ENCODE measurements at places on chromosomes 12 and 14.

DNA sequence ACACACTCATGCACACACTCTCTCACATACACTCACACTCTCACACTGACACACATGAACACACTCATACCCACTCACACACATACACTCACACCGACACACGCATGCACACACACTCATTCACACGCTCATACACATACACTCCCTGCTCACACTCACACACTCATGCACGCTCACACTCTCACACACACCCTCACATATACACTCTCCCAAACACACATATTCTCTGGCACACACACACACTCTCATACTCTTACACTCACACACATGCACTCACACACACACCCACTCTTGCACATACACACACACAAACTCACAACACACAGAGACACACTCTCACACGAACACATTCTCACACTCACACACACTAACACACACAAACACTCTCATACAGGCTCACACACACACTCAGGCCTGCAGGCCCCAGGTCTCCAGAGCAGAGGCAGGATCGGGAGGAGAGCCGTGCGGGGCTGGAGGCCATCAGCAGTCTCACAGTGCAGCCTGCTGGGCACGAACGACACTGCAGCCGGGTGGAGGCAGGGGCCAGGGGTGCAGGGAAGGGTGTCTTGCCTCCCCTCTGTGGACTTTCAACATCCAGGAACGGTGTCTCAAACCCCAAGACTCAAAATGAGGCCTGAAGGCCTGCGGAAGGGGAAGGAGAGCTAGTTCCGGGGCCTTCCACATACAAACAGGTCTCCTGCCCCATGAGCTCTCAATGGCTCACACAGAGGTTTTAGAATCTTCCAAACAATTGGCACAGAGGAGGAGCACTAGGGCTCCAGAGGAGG is 148.7 kb downstream of the ANO2 start:
- DNase-seq, result no peak

- no peak for DNase-seq
These were observed 29.2 kb downstream of the DYRK4 start for GRCh38 chr12:4591180-4591687.

DNA sequence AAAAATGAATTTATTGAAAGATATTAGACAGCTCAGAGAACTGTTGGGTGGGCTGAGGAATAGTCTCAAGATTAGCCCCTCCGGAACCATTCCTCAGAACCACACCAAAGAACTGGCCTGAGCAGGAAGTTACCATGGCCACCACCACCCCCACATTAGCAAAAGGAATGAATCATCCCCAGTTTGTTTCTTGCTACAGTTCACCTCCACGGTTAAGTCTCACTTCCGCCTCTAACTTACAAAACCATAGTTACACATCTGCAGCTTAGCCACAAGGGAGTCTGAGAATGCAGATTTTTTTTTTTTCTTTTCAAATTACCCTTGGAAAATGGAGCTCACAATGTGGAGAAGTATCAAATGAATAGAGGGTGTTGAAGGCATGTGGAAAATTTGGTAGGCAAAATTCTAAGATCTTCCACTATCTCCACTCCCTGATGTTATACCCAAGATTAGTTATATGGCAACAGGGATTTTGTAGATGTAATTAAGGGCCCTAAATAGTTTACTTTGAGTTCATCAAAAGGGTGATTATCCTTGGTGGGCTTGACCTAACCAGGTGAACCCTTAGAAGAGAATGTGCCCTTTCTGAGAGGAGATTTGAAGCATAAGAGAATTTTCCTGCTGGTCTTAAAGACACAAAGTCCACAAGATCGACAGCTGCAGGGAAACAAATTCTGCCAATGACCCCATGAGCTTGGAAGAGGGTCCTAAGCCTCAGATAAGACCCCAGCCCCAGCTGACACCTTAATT is 129.8 kb upstream of the KRR1 start:
- no peak for DNase-seq

- DNase-seq, result no peak
These were observed 43.9 kb downstream of the ERC1 start for GRCh38 chr12:1034751-1035457.

- no peak for DNase-seq
These were observed 1004.3 kb upstream of the FBXO33 start for GRCh38 chr14:40436551-40436950.

DNA sequence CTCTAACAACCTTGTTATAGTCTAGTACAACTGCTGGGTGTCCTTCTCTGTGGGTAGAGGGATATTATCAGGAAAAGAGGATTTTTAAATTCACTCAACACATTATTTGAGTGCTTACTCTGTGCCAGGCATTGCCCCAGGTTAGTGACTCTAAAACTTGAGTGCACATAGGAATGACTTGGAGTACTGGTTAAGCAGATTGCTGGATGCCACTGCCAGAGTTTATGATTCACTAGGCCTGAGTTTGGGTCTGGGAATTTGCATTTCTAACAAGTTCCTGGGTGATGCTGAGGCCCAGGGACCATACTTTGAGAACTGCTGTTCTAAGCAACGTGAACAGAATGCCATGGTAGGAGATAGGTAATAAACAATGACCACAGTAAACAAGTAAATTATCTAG is 96.6 kb downstream of the CFAP54 start:
- no peak for DNase-seq

- no peak for DNase-seq
These were observed 51.8 kb downstream of the ISCA2 start for GRCh38 chr14:74545386-74545785.

GRCh38 chr14:52780893-52781292 is 10.5 kb downstream of the GNPNAT1 start:
- no peak for DNase-seq

DNA sequence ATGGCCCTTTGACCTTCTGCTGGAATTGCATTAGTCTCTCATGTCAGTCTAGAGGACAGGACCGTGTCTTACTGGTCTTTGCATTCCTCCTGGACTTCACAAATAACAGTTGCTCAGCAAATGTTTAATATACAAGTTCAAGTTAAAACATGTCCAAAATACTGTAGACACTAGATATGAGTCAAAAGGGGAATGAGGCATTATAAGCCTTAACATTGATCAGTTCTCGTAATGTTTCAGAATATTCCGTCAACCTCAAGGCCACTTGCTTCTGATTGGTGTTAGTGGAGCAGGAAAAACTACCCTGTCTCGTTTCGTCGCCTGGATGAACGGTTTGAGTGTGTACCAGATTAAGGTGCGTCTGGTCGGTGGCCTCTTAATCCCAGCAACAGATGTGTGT is 59.9 kb downstream of the HSP90AA1 start:
- no peak for DNase-seq

- no peak for DNase-seq
These were observed 417.1 kb downstream of the AEBP2 start for GRCh38 chr12:19856389-19856788.

- DNase-seq, result no peak
These were observed 231.7 kb downstream of the NRXN3 start for GRCh38 chr14:78401866-78402265.

GRCh38 chr14:21055432-21056117 is 2.0 kb upstream of the RNASE8 start:
- DNase-seq, result no peak

- DNase-seq, result no peak
These were observed 5.5 kb downstream of the NKX2-1 start for GRCh38 chr14:36514278-36515104.

- no peak for DNase-seq
These were observed 25.2 kb downstream of the ZC3H14 start for GRCh38 chr14:88588081-88588480.

- no peak for DNase-seq
These were observed 296.2 kb downstream of the C12orf75 start for GRCh38 chr12:105626653-105627052.

DNA sequence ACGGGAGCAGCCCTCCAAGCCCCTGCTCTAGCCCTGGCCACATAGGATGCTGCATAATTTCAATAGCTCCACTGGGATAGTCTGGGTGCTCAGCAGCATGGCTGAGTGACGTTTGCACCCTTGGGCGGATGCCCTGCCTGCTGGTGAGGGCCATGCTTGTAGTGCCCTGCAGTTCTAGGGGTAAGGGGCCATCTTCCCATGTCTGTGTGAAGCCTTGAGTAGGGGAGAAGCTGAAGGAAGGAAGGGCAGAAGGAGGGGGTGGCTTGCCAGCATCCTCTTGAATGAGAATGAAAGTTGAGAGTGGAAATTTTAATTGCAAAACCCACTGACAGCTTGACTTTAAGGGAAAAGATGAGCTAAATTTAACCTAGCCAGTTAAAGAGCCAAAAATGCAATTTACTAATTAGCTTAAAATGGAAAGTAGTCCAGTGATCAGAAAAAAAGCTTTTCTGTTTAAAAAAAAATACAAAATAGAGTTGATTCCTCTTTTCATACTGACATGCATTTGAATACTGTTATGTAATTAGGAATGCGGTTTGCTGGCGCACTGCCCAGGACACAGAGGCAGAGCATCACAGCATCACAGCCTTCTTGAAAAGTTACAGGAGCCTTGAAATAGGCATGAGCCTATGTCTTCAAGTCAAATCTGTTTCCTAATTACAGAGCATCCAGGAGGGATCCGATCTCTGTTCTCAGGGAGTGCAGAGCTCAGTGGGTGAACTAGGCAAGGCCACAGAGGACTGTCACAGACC is 18.5 kb upstream of the EML1 start:
- no peak for DNase-seq

DNA sequence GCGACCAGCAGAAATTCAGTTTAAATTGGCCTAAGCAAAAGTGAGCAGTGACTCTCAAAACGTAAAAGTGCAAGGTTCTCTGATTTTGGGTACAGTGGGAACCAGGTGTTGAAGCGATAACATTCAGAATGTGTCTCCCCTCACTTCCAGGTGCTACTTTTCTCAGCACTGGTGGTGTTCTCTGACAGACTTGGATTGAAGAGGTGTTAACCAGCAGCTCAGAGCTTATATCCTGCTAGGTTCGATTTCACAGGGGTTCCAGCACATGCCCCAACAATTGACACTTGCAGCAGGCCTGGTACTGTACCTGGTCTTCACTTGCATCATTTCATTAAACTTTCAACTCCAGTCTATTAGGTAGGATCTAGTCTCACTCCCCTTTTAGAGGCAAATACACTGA is 680.2 kb downstream of the VRK1 start:
- DNase-seq, result no peak

DNA sequence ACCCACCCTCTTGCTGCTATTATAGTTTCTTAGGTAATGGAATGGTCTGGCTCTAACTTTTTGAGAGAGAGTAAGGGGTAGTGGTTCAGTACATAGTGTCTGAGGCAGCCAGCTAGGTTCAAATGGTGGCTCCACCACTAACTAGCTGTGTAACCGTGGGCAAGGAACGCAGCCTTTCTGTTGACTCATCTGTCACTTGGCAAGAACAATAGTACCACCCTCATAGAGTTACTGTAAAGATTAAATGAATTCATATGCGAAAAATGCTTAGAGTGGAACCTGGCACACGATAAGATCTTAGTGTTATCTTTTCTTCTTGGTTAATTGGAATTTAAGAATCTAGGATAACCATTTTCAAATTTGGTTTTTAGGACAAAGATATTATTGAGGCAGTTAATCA is 14.0 kb downstream of the CCDC62 start:
- no peak for DNase-seq

GRCh38 chr12:64675795-64676194 is 65.5 kb downstream of the RASSF3 start:
- DNase-seq, result no peak

DNA sequence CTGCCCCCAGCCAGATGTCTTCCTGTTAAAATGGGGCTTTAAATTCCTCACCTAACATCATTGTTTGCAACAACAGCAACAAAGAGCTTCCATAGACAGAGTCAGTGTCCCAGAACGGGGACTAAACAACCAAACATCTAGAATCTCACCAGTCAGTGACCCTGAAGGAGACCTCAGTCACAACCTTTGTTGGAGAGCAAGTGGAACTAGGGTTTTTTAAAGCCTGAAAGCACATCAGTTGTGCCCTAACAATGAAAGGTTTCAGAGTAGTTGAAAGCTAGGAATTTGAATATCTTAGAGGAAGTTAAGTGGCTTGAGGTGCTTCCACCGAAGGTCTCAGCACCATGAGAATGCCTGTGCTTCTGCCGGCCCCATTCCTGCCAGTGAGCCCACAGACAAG is 5.0 kb upstream of the ALDH2 start:
- DNase-seq, result no peak

DNA sequence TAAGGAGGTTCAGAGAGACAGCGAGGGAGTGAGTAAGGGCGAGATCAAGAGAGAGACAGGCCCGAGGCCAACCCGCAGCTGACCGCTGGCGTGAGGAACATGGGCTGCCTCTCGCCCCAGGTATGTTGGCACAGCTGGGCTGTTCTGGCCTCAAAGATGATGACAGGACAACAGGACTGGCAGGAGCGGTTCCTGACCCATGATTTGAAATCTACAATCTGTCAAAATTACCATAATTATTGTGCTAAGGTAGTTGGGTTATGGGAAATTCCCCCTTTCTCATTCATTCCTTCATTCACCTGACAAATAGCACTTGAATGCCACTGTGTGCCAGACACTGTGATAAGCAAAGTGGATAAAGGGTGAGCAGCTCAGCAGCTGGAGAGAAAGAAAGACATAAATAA is 5.1 kb upstream of the ENDOU start:
- DNase-seq, result no peak

- DNase-seq, result no peak
These were observed 12.2 kb upstream of the BDKRB1 start for GRCh38 chr14:96243785-96244184.

- DNase-seq, result no peak
These were observed 273.3 kb upstream of the LRIG3 start for GRCh38 chr12:59193476-59194050.

GRCh38 chr12:116662612-116663144 is 75.2 kb downstream of the SPRING1 start:
- peak; percentile 44 for DNase-seq

- DNase-seq, result no peak
These were observed 908 bp upstream of the CDKL1 start for GRCh38 chr14:50397390-50398188.

GRCh38 chr12:132904718-132905328 is 17.4 kb upstream of the CHFR start:
- no peak for DNase-seq

GRCh38 chr14:54794159-54794558 is 108.5 kb downstream of the GCH1 start:
- DNase-seq, result no peak

DNA sequence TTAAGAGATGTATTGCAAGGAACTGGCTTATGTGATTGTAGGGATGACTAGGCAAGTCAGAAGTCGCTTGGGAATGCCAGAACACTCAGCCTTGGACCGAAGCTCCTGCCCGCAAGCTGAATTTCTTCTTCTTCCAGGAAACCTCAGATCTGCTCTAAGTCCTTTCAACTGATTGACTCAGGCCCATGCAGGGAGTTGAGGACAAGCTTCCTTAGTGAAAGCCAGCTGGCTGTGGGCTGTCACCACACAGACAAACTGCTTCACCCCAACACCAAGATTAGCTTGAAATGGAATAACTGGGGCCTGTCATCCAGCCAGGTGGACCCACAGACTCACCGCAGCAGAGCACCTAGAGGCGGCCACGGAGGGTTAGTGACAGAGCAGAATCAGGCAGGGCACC is 24.7 kb downstream of the BDKRB2 start:
- no peak for DNase-seq

DNA sequence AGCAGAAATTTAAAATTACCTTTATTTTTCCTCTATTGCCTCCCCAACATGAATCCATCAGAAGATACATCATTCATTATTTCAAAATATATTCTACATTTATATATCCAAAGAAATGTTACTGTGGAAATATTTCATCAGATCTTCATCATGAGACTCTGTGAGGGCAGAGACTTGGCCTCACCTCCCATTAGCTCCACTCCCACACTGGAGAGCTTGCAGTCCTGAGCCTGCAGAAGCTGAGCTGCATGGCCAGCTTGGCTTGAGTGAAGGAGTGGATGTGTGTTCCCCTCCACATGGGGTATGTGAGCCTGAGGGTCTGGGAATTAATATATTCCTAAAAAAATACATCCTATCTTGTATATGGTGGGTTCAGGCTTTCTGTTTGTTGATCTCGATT is 961.9 kb downstream of the TMEM121 start:
- no peak for DNase-seq
